ENCODE measurements at places on chromosomes 11 and 22.

DNA sequence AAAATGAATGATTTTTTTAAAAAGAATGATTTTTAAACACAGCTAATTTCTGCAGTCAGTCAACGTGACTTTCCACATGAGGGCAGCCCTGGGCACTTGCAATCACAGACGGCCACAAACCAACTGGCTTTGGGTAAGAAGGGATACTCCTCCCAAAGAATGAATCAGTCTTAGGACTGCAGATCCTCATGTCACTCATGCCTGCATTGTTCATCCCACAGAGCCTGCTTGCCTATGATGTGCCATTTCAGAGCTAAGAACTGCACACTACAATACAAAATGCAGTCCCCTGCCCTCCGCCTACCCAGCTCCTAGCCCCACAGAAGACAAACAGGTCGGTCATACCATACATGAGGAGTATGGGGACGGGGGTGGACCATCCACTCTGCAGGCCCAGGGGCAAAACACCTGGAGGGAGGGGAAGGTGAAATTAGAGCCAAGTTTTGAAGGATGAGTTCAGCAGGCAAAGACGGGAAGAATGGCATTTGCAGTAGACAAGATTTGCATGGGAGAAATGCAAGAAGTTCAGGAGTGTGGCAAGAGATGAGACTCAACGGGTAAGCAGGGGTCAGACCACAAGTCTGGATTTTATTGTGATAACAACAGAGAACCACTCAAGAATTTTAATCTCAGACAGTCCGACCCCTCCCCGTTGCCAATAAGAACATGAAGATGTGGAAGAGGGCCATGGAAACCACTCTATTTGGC, 24.7 kb downstream of the PACSIN2 start:
- DNase-seq: no peak

DNA sequence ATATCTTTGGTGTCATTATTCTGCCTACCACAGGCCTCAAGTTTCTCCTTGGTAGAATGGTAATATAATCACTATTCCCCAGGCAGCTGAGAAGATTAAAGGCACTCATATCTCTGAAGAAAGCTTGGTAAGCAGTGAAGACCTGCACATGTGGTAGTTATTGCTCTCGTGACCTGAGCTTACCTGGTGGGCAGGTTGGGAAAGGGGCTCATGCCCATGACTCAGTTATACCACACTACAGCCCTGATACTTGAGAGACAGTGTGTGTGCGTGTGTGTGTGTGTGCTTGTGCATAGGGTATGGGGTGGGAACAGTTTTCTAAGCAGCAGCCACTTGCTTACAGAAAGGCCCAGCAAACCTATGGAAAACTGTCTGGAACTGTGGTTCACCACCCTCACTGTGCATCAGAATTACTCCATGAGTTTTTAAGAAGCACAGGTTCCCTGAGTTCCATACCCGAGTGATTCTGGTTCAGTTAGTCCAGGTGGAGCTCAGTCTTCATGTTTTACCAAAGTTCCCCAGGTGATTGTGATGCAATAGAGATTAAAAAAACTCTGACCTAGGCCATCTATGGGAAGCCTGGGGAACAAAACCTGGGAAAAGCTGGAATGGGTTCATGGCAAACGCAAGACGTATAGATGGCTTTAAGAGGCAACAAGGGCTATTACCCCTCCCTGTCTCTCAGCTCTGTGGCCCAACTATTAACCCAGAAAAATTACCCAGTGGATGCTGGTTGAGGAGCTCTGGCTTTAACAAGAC, 79.0 kb upstream of the ZBED5 start:
- no peak for DNase-seq

DNA sequence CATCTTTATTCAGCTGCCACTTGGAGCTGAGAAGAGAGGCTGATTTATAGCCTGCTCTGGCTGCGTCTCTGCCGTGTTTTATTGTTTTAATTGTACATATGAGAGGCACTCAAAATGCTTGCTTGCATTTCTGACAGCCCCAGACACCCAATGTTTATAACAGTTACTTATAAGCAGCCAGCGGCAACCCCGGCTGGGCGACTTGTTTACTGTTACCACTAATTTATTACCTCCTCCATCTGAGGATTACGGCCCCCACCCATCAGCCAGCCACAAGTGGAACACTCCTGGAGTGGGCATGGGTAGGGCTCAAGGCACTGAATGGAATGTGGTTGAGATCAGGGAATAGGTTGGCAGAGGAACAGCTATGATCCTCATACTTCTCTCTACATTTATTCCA, 61.2 kb downstream of the CLPB start:
- DNase-seq: no peak

GRCh38 chr11:9386901-9387300, 2.4 kb downstream of the IPO7 start:
- DNase-seq: no peak

DNA sequence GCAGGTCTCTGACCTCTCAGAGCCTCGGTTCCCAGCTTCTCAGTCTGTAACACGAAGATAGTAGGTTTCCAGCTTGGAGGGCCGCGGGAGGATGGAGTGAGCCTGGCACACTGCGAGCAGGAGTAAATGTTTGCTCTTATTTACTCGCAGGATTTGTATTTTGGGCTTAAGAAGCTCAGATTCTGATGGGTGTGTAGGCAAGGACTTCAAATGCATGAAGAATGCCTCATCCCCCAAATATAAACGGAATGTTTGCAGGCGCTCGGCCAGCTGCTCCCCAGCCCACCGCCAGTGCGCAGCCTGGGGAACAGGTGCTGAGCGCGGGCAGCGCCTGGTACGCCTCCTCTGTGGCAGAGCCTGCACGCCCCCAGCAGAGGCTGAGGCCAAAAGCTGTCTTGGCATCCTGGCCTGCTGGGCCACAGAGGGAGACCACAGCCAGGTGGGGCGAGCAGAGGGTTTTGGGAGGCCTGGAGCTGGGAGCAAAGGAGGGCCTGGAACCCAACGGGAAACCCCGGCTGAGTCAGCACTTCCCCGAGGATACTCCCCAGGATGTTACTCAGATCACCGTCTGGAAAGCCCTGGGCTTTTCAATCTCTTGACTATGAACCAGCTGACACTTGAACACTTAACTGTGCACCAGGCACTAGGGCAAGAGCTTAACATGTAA, 9.4 kb downstream of the EHD1 start:
- no peak for DNase-seq

- no peak for DNase-seq
Observed at GRCh38 chr11:57425565-57426438, 1.1 kb downstream of the SLC43A3 start.

DNA sequence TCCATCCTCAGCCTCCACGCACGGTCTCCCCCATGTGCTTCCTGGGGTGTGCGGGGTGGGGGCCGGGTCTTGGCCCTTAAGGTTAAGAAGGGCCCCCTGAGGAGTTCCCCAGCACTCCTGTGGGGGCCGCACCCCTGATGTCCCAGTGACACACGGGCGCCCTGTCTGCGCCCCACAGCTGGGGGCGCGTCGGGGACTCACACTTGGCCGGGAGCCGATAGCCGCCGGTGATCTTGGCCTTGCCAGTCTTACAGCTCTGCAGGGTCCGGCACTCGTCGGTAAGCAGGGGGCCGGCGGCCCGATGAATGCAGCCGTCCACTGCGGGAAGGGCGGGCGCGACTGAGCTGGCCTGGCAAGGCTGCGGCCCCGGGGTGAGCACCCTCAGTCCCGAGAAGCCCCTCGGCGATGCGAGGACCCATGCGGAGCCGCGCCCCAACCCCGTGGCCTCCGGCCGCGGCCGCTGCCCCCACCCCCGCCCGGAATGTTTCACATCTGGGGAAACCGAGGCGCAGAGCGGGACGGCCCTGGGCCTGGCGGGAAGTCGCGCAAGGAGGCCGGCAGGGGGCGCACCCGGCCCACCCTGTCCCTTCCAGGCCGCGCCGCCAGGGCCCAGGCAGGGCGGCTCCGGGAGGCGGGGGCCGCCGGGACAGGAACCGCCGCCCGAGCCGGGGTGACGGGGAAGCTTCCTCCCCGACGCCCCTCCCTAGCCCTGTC, 13.9 kb downstream of the OTUB1 start:
- DNase-seq: peak; percentile 60
